ENCODE measurements at places on chromosomes 4 and X.

DNA sequence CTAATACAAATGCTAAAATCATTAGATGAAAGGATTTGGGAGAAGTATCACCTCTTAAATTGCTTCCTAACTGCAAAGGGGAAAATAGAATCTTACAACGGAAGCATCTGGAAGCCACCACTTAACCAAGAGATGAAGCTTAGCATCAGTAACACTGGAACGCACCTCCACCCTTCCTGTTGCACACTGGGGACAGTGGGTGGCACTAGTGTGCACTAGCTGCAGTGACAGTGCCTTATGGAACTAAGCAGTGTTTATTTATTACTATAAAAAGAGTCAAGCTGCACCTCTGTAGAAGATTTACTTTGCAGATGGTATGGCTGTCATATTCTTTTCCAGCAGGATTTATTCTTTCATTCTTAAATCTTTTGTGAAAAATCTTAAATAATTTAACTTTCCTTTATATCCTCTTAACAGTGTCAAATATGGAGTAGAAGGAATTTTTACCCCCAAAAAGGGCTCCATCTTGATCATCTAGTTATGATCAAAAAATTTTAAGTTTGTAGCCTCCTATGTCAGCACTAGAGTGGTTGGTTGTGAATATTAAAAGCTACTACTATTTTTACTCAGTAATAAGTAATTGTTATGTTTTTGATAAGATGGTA lies 76.7 kb downstream of the SCD5 start:
- peak; percentile 44 for DNase-seq

DNA sequence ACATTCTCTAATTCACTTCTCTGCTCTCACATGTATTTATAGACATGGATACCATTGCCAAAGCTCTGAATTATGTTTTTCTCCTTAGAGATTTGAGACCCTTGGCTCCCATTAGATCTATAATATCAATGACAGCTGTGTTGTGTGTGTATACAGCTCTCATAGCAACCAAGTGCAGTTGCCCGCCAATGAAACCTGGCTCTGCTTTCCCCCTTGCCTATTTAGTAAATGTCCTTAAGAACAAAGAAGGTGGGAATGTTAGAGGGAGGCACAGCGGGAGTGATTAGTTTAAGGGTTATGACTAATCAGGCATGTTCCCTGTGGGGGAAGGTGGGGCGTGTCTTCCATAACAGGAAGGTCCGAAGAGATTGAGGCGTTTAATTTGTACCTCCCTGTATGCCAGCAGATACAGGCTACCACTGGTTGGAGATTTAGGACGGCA lies 100.5 kb upstream of the TBC1D9 start:
- DNase-seq: peak; percentile 57

GRCh38 chr4:19941434-19941833 lies 310.3 kb upstream of the SLIT2 start:
- DNase-seq: peak; percentile 73

DNA sequence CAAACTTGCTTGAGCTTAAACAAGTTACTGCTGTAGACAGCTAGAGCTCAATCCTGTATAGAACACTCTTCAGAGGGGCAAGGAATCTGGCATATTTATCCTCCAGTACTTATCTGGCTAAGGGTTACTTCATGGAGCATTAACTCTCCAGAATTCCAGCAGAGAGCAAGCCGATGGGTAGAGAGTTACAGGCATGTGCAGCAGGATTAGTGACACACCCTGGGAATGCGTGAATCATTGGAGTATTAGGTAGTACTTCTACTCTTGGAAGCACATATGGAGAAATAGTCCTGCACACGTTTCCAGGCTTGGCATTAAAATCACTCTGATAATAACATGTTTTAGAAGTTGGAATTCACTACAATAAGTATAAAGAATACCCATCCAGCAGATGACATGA lies 35.4 kb downstream of the GRXCR1 start:
- DNase-seq: no peak

- peak; percentile 92 for DNase-seq
These were observed 8.2 kb downstream of the BMP2K start for GRCh38 chr4:78784236-78784865.

- DNase-seq: peak; percentile 10
These were observed 44.3 kb downstream of the RASGEF1B start for GRCh38 chr4:81427344-81427821.

GRCh38 chrX:121254336-121254735 lies 206.9 kb downstream of the GLUD2 start:
- no peak for DNase-seq

DNA sequence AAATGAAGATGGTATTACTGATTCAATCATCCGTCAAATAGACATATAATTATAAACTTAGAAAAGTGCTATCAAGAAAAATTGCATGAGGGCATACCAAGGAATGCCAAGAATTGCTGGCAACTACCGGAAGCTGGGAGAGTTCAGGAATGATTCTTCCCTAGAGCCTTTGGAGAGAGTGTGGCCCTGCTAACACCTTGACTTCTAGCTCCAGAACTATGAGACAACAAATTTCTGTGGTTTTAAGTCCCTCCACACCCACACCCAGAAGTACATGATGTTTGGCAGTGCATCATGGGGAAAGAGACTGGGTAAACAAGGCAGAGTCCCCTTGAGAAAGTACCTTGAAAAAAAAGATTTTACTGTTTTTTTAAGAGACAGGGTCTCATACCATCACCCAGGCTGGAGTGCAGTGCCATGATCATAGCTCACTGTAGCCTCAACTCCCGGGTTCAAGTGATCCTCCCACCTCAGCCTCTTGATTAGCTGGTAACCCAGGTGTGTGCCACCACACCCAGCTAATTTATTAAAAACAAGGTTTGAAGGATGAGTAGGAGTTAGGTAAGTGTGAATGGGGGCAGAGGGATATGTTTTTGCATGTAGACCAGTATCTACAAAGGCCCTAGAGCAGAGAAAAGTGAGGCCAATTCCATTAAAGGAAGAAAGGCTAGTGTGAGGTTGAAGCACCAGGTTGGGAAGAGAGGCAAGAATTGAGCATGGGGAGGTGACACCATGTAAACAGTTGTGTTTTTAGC lies 53.1 kb downstream of the GSX2 start:
- peak; percentile 74 for DNase-seq

DNA sequence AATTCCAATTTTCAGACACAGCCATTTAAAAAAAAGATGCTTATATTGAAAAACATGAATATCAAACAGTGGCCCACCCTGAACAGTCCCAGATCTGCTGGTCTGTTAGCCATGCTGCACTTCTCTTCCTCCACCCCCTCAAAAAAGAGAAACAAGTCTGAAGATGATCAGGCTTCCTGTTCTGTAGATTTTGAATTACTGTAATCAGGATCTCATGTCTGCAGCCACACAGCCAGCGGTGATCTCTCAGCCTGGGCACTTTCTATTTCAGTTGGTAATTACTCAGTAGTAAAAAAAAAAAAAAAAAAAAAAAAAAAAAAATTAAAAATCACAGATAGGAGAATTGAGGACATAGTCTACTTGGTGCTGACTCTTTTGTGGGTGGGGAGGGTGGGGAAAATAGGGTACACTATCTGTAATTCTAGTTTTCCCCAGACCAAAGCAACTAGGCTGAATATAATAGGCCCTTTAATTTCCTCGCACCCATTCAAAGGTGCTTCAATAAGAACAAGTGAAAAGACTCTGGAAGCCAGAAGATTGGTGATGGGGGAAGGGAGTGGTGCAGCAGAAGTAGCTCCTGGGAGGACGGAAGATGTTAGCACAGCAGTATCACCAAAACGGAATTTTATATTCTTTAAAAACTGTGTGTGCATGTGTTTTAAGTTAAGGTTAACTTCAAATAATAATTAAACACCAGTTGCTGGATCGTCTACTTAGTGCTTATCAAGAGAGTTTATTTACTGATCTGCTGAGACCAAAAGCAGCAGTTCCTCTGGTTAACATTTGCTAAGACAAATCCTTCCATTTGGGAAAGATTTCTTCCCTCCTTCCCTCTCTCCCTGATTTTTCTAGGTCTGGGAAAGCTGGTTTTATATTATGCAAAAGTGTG lies 47.0 kb downstream of the SPRY1 start:
- no peak for DNase-seq

- no peak for DNase-seq
These were observed 207.7 kb downstream of the STIM2 start for GRCh38 chr4:27068151-27068867.
